ENCODE measurements at places on chromosomes 11 and 22.

- no peak for DNase-seq
Observed at GRCh38 chr22:42131562-42131961, 952 bp upstream of the CYP2D6 start.

DNA sequence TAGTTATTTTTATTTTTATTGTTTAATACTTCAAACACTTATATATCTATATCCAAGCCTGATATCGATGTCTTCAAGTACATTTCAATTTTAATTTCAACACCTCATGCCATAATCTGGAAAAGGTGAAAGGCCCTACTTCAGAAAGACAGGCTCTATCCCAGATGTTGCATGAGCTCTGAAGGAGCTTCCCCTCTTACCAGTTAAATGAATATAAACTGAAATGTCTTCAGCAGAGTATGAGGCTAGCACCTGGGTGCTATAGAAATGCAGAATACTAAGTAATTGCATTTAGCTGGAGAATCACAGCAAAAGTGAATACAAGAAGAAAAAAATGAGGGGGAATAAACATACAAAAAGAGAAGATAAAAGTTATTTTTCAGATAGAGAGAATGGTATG lies 11.5 kb upstream of the GRIA4 start:
- DNase-seq, result no peak

DNA sequence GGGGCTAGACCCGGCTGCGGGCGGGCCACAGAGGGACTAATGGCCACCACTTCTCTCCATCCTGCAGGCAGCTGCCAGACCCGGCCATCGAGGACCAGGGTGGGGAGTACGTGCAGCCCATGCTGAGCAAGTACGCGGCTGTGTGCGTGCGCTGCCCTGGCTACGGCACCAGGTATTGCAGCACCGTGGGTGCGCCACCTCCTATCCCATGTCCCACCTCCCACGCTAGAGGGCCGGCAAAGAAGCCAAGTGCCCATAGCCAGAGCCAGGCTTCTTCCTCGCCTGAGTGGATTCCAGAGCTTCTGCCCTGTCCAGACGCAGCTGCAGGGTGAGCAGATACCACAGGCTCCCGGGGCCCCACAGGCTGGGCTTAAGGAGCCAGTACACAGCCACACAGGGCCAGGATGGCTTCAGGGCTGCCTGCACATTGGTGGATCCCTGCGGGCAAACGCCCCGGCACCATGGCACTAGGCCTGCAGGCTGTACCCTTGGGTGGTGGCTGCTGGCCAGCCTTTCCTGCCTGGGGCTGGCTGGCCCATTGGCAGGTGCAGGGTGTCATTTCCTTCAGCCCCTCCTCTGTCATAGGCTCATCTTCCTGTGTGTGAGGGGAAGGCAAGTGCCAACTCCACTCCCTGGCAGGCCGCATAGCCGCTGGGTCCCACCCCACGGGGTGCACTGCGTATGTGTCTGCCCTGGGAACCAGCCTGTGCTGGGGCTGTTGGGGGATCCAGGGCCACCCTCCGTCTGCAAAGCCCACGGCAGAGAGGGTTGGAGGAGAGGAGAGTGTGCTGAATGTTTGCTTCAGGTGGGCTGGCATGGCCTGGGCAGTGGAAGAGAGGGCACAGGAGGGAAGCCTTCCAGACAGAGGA lies 16.5 kb upstream of the DGCR8 start:
- no peak for DNase-seq

GRCh38 chr11:43359422-43359818 lies 700 bp downstream of the TTC17 start:
- DNase-seq, result peak; percentile 29

DNA sequence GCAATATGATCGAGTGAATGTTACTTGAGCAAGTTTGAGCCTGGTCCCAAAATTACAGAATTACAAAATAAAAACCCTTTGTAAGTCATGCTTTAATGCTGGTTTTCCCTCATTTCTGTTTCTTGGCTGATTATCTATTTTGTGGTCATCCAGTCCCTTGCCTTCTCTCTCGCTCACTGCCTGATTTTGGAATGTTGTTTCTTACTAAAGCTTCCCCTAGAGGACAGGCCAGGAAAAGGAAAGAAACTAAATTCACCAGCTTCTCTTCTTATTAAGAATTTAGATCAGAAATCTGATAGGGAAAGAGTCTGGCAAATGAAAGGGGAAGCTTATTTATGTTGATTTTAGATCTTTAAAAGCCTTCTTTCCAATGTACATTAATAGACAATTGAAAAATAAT lies 16.6 kb upstream of the BDNF start:
- DNase-seq, result no peak

GRCh38 chr11:41281131-41281742 lies 178.2 kb downstream of the LRRC4C start:
- DNase-seq, result peak; percentile 21

GRCh38 chr22:25197340-25197739 lies 2.3 kb upstream of the CRYBB3 start:
- no peak for DNase-seq

DNA sequence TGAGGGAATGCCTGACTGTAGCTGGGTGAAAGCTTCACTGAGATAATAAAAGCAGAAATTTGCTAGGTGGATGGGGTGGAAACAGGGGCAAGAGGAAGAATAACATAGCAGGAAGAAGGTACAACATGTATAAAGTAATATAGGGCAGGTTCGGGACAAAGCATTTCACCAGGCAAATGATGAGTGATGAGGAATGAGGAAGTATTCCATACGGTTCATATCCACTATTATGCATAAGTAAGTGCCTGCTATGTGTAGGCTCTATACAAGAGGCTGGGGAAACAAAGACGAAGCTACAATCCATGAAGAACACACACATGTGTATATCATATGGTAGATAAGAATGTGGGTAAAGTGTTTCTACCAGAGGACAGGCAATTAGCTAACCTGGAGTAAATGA lies 7.9 kb downstream of the NDUFC2 start:
- DNase-seq, result no peak

- no peak for DNase-seq
Observed at GRCh38 chr11:23453522-23453921, 593.2 kb upstream of the CCDC179 start.

DNA sequence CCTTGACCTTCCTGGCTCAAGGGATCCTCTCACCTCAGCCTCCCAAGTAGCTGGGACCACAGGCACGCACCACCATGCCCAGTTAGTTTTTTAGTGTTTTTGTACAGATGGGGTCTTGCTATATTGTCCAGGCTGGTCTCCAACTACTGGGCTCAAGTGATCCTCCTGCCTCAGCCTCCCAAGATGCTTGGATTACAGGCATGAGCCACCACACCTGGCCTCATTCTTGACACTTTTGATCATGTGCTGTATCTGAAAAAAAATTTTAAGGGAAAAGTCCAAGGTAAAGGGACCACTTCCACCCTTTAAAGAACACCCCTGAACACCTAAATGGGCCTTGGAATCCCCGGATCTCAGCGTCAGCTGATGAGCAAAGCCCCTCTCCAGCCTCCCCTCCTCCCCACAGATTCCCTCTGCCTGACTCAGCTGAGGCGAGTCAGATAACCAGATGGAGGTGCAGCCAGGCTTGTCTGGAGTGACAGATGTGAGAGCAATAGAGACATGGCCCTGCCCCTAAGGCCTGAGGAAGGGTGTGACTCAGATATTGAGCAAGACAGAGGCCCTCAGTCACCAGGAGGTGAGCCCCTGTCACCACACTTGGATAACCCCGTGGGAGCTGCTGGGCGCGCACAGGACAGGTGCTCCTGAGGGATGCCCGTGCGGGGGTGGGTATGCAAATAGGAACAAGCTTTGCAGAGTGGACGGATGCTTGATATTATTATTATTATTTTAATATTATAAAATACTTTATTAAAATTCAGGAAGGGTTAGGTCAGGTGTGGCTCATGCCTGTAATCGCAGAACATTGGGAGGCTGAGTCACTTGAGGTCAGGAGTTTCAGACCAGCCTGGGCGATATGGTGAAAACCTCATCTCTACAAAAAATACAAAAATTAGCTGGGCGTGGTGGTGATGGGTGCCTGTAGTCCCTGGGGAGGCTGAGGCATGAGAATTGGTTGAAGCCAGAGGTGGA lies 5.0 kb upstream of the CCDC88B start:
- DNase-seq, result no peak

DNA sequence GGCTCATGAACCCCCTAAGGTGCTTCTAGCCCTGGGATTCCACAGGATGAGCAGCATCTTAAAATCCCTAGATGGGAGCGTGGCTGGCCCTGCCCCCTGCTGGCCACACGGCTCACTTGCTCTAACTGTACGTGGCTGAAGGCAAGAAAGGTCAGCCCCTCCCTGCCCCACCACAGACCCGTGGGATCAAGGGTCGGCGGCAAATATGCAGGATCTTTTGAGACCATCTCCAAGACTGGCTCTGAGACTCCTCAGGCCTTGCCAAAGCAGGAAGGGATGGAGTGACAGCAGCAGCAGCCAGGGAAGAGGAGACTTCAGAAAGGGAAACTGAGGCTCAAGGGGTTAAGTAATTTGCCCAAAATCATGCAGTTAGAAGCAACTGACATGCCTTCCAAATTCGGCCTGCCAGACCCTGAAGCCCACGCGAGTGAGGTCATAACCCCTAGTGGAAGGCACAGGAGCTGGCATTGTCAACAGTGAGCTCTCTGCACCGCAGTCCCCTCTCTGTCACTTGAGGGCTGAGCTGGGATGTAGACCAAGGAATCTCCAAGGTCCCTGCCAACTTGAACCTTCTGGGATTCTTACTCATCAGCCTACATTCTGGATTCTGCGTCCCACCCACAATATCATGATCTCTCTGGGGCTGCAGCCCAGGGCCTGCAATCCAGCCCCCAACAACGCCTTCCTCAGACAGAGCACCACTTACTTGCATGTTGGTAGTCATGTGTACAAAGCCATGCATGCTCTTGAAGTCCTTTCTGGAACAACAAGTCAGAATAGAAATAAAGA lies 31.4 kb downstream of the CREB3L1 start:
- DNase-seq, result peak; percentile 74

DNA sequence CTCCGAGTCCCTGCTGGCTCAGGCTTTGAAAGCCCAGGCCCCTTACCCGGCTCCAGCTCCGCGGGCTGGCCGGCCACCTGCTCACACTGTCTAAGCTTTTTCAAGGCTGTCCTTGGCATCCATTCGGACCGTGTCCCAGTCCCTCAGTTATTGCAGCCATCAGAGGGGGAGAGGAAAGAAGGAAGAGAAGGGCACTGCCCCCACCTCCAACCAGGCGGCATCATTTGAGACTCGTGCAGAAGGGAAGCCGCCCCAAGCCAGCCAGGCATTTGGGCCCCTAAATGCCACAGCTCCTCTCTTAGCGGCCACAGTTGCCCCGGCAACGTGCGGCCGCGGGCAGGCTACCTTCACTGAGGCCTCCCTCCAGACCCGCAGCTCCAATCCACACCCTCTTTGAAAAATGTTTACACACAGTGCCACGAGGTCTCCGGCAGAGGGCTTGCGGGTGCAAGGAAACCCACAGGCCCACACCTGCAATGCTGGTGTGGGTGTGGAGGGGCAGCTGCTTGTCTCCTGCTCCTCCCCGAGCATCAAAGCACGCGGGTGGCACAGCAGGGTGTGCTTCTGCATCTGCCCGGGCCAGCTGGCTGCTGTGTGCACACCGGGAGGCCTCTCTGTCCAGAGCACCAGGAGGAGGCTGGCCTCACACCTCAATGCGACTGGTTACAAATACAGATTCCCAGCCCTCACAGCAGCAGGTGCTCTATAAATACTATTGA lies 124.4 kb downstream of the CTTN start:
- DNase-seq, result no peak

DNA sequence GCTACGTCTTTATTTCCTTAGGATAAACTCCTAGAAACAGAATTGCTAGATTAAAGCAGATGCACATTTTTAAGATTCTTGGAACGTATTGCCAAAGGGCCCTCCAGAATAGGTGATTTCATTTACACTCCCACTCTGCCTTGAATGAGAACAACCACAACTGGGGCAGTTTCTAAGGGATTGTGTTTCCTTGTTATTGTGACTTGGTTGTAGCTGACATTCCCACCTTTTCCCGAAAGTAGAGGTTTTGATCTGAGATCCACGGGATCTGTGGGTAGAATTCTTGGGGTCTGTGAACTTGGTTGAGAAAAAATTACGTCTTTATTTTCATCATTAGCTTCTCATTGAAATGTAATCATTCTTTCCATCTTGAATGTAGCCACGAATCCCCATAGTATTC lies 21.5 kb downstream of the LRRC32 start:
- DNase-seq, result peak; percentile 78

DNA sequence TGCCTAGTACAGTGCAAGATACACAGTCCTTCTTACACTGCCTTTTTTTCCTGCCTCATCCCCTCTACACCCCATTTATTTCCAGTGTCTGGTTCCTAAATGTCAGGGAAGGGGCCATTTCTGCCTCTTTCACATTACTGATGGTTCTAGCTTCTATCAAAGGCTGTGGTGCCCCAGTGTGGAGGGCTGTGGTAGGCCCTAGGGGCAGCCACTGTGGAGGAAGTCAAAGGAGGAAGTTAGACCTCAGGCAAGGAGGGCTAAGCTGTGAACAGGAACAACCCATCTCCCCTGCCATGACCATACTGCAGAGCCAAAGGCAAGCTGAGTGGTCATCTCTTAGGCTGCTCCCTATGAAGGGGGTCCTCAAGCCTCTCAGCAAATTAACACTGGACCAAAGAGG lies 81.9 kb upstream of the CRTAM start:
- DNase-seq, result peak; percentile 61

- DNase-seq, result peak; percentile 25
Observed at GRCh38 chr22:33209930-33210784, 152.0 kb upstream of the SYN3 start.

- no peak for DNase-seq
Observed at GRCh38 chr11:75184757-75185425, 34.0 kb downstream of the SLCO2B1 start.

- DNase-seq, result no peak
Observed at GRCh38 chr11:108786281-108786990, 121.6 kb downstream of the DDX10 start.

DNA sequence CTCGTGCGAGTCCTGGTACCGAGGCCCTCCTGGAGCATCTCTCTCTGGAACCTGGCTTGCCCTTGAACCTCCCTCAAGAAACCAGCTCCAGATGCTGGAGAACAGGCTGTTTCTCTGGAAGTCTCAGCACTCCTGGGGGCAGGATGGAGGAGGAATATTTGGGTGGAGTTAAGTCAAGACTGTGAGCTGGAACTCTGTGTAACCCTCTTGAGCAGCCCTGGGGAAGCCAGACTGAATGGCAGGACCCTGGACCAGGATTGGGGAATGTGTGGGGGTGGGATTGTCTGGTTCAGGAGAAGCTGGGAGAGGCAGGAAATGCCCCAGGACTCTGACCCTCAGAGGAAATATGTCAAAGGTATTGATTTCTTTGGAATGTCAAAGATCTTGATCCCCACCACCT lies 7.7 kb downstream of the CREB3L1 start:
- peak; percentile 7 for DNase-seq

- peak; percentile 89 for DNase-seq
Observed at GRCh38 chr11:111447112-111447471, 65.1 kb downstream of the BTG4 start.

- peak; percentile 50 for DNase-seq
Observed at GRCh38 chr11:1570896-1571759, 943 bp downstream of the DUSP8 start.

Data from muscle of leg (tissue), 16 donors.